ENCODE measurements at places on chromosomes 7 and 10.

GRCh38 chr10:110931769-110932381, 12.5 kb downstream of the SHOC2 start:
- no peaks in the 10 kb centered on the region for H3K27me3 ChIP-seq
- H3K27ac ChIP-seq, result no peak overlapping the region
- DNase-seq, result no peak
- no peak overlapping the region for H3K4me3 ChIP-seq
- H3K4me1 ChIP-seq, result peaks cover 5% of the 10 kb centered on the region
- 0 out of 2 replicates have a peak, but pooled peaks cover 6% of the 10 kb centered on the region for H3K36me3 ChIP-seq

DNA sequence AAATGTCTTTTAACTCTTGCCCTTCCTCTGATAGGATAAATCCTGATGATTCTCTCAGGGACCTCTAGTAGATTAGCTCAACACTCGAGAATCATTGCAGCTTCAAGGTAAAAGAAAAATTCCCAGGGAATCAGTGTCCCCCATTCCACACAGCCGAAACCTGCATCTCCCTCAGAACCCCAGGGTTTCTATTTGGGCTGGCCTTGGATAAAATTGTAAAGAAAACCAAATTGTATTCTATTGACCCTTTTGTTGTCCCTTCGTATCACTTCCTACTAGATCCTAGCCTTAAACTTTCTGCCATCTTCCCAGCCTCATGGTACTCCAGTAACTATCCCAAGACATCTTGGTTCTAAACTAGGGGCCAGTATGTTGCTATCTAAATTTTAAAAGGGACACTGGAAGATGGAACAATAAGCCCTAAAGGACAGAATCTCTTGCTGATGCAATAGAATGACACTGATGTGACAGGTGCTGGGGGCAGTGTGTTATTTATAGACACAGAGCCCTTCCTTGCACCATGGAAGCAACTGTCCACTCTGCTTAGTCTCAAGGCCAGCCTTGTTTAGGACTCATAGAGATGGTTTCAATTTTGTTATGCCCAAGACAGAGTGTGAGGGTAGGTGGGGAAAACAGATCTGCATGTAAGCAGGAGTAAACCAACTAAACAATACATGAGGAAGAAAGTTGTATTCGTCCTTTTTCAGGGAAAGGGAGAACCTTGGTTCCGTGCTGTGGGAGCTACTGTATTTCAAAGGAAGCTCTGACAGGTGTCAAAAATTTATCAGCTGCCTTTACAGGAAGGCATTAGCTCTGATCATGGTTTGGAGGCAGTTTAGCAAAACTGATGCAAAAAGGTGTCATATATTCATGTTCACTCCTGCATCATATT, 7.6 kb downstream of the ASB15 start:
- H3K36me3 ChIP-seq, result no peaks in the 10 kb centered on the region
- no peaks in the 10 kb centered on the region for H3K4me1 ChIP-seq
- no peak overlapping the region for H3K27ac ChIP-seq
- H3K4me3 ChIP-seq, result no peak overlapping the region

- no peaks in the 10 kb centered on the region for H3K36me3 ChIP-seq
- DNase-seq, result no peak
- H3K27ac ChIP-seq, result no peak overlapping the region
- H3K4me1 ChIP-seq, result no peaks in the 10 kb centered on the region
- no peak overlapping the region for H3K4me3 ChIP-seq
Measured at GRCh38 chr10:77249901-77250459, 387.6 kb downstream of the KCNMA1 start.

DNA sequence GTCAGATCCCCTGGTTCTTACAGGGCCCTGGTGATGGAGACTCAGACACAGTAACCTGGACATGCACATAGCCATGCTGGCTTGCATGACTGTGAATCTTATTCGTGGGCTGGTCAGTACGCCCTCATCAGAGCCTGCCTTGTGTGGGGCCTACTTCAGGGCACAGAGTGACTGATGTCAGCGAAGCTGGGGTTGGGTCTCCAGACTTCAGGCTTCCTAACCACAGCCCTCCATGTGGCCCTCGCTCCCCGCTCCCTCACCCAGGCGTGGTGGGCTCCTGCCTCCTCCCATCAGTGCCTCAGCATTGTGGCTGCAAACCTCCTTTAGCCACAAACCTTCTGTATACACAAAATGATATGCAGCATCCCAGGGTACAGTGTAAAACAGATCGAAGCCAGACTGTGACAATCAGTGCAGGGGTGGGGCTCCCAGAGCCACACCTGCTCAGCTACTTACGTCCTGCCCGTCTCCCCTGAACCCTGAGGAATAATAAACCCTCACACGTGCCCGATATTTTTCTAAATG, 7.1 kb upstream of the C10orf105 start:
- no peak for DNase-seq
- H3K27me3 ChIP-seq, result no peaks in the 10 kb centered on the region
- H3K4me1 ChIP-seq, result no peaks in the 10 kb centered on the region
- H3K36me3 ChIP-seq, result no peaks in the 10 kb centered on the region
- no peak overlapping the region for H3K27ac ChIP-seq
- no peak overlapping the region for H3K4me3 ChIP-seq

- H3K27ac ChIP-seq, result no peak overlapping the region
- peak overlapping the region; percentile 88 for H3K4me3 ChIP-seq
- H3K4me1 ChIP-seq, result peaks cover 6% of the 10 kb centered on the region
Measured at GRCh38 chr10:3781468-3782145, 3.4 kb downstream of the KLF6 start.

Data from H9 (cell line).